ENCODE measurements at places on chromosomes 1 and 21.
A peak's percentile ranks its signal among the peaks of the same experiment; 100 is the strongest.

GRCh38 chr1:238562341-238562740 is 671.6 kb upstream of the ZP4 start:
- DNase-seq, result no peak

DNA sequence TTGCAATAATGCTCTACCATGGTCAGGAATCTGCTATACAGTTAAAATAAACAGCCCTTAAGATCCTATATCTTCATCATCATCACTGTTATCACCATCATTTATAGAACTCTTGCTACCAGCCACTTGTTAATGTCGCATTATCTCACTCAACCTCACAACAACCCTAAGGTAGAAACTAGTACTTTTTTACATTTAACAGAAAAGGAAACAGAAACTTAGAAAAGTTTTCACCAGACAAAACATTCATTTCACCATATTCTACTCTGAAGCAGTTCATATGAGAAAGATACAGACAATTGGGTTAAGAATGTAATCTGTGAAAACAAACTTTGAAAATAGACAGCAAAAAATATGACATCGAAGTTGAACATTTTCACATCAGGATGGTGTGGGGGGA is 262.6 kb downstream of the ATG4C start:
- no peak for DNase-seq

- DNase-seq, result no peak
Observed at GRCh38 chr1:182855911-182856310, 16.8 kb downstream of the DHX9 start.

DNA sequence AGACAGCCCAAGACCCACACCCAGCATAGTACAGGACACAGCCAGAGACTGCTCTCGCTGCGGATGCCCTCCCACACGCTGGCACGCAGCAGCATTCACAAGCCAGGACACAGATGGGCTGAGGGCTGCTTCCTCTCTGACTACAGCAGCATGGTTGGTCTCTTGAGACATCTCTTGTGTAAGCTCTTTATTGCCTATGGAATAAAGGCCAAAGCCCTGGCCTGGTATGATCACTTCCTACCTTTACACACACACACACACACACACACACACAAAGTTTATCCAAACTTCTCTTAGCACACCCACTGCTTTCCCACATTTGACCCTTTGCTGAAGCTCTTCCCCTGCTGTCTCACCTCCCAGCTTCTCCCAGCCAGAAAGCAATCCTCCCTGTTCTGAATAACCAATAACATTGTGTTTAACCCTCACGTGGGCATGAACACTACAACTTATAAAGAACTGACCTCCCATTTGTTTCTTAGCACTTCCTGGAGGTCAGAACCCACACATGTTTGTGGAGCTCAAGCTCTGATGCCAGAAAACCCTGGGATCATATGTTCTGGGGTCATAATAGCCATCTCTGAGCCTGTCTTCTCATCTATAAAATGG is 1.2 kb upstream of the LUZP1 start:
- DNase-seq, result peak; percentile 83

DNA sequence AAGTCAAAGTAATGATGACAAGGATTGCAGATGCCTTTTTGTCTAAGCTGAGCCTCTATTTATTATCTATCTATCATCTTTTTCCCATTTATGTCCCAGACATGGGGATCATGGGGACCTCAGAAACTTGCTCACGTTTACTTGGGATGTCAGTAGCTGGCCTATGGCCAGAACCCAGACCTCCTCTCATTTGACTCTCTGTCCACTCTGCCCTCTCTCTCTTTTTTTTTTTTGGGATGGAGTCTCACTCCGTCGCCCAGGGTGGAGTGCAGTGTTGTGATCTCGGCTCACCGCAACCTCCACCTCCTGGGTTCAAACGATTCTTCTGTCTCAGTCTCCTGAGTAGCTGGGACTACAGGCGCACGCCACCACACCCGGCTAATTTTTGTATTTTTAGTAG is 3.7 kb upstream of the ID3 start:
- no peak for DNase-seq

- DNase-seq, result no peak
Observed at GRCh38 chr1:206715552-206716158, 30.9 kb downstream of the MAPKAPK2 start.

- DNase-seq, result no peak
Observed at GRCh38 chr1:59017501-59018231, 233.8 kb upstream of the JUN start.

DNA sequence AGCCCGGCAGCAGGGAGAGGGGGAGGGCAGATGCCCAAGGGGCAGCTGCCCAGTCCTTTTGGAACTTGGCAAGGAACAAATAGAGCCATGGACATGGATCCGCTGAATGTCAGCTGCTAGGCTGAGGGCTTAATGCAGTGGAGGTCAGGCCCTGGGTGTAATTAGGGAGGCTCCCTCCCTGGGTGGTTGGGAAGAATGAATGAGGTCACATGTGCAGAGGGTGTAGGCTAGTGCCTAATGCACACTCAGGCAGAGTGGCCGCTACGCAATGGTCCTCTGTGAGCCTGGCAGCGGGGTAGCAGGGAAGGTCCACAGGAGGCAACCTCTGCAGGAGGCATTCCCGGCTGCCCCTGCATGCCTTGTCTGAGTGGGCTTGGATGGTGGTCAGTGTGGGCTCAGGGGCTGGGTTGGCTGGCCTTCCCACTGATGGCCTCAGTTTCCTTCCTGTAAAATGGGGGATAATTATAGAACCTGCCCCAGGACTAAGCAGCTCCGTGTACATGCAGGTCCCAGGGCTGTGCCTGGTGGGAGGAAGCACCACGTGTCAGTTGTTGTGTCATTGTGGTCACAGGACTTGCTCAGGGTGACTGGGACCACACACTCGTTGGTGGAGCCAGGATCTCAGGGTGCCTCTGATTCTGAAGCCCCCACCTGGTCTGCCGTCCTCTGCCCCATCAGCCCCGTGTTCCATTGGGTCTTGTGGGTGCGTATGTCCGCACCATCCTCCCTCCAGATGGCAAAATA is 81.6 kb upstream of the ACTL8 start:
- no peak for DNase-seq

DNA sequence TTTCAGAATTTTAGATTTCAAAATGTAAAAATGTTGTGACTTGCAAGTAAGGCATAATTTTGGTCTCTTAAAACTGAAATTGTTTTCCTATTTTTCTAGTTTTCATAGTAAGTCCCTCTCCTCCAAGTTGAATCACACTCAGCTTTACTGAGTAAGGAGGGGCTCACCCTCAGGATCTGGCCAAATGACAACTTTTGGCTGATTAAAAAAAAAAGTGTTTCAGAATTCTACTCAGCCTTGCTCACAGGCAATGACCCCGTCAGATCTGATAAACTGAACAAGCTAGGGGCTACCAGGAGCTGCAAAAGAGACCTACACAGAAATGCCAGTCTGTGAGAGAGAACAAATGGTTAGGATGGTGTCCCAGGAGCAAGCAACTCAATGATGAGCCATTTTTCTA is 159.8 kb downstream of the PBX1 start:
- no peak for DNase-seq

DNA sequence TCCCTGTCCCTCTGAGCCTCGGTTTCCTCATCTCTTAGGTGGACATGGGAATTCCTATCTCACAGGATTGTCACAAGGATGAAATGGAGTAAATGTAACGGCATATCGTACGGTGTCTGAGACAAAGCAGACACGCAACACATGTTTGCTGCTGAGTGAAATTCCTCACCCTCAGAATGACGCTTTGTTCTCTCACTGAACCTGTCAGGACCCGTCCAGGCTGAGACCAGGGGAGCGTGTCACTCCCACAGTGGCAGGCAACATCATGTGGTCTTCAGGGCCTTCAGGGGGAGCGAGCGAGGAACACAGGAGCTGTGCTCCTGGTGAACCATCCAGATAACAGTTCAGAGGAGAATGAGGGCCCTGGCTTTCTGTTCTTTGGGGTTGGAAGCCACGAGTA is 74.2 kb downstream of the TOMM20 start:
- DNase-seq, result no peak

GRCh38 chr21:26782331-26782730 is 62.9 kb downstream of the ADAMTS1 start:
- no peak for DNase-seq

- DNase-seq, result no peak
Observed at GRCh38 chr1:169110689-169111447, 4.4 kb downstream of the ATP1B1 start.

GRCh38 chr21:14675774-14676530 is 129.8 kb upstream of the SAMSN1 start:
- DNase-seq, result no peak

DNA sequence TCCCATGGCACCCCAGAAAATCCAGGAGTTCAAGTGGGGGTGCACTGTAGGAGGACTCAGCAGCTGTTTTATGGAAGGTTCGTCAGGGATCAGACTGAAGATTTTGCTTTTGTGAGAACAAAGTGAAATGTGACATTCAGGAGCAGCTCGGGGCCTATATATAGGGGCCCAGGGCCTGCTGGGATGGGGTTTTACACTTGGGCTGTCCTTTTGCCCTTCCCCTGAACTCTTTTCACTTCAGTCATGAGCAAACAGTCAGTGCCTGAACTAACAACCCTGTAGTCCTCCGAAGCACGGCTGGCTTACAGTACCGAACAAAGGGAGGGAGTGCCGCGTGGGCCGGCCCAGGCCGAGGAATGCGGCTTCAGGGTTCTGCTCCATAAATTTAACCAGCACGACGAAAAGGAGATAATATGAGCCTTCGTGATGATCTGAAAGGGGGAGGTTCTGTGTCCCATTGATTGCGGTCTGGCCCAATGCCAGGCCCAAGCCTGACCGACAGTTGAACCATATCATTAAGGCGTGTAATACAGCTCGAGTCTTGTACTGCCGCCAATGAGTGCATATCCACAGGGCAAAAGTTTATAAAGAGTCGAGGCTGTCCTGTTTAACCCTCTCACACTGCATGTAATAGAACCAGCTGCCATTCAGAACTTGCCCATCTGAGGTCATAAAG is 139.9 kb downstream of the DHRS3 start:
- no peak for DNase-seq

GRCh38 chr1:41806472-41807155 is 112.1 kb downstream of the HIVEP3 start:
- no peak for DNase-seq

DNA sequence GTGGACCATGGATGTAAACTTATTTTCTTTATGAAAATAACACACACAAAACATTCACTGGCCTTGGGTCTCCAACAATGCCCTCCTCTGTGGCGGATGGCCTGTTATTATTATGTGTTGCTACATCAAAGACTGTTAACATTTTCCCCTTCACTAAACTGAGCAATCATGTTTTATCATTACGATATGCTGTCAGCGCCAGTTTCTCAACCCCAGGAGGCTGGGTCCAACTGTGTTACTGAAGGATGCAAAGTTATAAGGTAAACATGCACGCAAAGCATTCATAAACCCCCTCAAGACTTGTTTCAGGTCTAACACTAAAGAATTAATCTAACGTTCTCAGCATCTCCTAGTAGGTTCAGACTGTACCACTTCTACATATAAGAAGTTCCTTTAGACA is 6.0 kb upstream of the DUSP10 start:
- no peak for DNase-seq

- DNase-seq, result no peak
Observed at GRCh38 chr21:26795866-26796329, 49.3 kb downstream of the ADAMTS1 start.

- DNase-seq, result no peak
Observed at GRCh38 chr1:154191990-154192461, at the start of gene TPM3. TSS of gene TPM3 (minus strand) at chr1:154192100. CDS start at chr1:154192018, 82 bp downstream.

DNA sequence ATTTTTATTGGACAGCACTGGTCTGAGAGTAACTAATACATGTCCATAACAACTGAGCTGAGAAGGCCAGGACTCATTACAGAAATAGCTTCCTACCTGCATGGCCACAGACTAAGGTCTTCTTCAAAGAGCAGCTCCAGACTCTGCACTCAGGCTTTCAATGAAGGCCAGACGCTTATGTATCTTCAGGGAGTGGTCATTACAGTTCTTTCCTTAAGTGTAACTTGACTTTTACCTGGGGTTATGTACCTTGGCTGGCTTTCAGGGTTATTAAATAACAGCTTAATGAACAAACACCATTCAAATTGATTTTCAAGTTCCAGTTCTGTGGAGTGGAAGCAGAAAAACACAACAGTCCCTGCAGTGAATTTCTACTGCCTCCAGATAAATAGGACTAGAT is 23.8 kb upstream of the SLC22A15 start:
- no peak for DNase-seq

- no peak for DNase-seq
Observed at GRCh38 chr1:97252076-97252475, 530.5 kb downstream of the PTBP2 start.

DNA sequence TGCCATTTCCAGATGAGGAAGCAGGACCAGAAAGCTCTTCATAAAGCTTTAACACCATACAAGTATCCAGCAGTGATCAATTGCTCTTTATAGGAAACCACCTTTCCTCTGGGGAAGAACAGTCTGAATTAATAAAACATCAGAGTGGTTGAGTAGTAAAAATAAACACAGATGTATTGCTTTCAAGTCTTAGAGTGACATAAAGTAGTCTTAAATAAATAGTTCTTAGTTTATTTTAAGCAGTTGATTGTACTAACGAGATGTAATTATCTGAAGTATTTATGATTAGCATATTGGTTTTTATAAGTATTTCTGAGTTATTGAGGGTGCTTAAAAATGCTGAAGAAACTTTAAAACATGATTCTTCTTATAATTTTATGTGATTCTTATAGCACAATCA is 67.0 kb downstream of the PRKAA2 start:
- no peak for DNase-seq

DNA sequence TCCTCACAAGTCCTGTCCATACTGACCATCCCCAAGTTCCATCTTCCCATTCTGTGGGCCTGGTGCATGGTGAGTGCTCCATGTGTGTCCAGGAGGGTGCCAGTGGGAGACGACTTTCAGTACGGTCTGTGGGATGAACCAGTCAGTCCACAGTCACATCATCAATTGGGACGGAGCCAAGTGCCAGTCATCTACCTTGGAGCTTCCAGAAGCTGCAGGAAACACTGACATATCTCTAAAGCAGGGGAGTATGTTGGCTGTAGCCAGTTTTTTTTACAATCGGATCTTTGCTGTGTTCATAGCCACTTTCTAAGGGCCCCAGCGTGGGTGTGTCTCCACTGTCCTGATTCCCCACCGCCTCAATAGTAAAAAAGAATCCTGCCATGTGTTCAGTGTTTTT is 13.6 kb upstream of the TRIM17 start:
- no peak for DNase-seq

DNA sequence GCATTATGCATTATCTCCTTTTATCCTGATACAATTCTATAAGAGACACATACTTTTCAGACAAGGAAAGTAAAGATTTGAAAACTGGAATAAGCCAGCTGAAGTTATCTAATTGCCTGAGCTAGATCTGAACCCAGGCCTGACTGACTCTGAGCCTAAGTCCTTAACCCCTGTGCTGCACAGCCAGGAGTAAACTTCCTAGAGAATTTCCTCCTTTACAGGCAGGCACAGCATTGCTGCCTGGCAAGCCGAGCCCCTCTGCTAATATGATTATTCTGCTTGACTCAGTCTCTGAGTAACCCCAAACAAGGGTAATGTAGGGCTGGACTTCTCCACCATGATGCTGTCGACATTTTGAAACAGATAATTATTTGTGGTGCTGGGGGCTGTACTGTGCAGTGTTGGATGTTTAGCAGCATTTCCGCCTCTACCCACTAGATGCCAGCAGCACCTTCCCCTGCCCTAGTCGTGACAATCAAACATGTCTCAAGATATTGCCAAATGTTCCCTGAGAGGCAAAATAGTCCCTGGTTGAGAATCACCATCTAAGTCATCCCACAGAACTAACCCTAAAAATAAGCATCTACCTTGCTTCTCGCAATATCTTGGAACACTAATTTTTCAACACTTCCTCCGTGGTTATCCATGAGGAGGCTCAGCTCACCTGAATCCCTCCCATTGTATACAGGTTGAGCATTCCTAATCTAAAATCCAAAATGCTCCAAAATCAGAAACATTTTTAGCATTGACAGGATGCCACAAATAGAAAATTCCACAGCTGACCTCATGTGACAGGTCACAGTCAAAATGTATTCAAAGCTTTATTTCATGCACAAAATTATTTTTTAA is 18.5 kb downstream of the CAMK1G start:
- no peak for DNase-seq

Data from NCI-H2171 (cell line).